ENCODE measurements at places on chromosomes 2 and 18. TPM values are rescaled to one million over a fixed set of nuclear protein-coding genes. Genes with fewer than 3 reads are reported as not detected.

GRCh38 chr18:63904694-63905093 is 3.1 kb upstream of the SERPINB10 start:
- H3K4me1 ChIP-seq = no peaks in the 10 kb centered on the region
- H3K4me3 ChIP-seq = no peak overlapping the region
- no peak overlapping the region for H3K27ac ChIP-seq
- no peaks in the 10 kb centered on the region for H3K36me3 ChIP-seq
- no peak for DNase-seq
- peaks cover 7% of the 10 kb centered on the region for H3K27me3 ChIP-seq

DNA sequence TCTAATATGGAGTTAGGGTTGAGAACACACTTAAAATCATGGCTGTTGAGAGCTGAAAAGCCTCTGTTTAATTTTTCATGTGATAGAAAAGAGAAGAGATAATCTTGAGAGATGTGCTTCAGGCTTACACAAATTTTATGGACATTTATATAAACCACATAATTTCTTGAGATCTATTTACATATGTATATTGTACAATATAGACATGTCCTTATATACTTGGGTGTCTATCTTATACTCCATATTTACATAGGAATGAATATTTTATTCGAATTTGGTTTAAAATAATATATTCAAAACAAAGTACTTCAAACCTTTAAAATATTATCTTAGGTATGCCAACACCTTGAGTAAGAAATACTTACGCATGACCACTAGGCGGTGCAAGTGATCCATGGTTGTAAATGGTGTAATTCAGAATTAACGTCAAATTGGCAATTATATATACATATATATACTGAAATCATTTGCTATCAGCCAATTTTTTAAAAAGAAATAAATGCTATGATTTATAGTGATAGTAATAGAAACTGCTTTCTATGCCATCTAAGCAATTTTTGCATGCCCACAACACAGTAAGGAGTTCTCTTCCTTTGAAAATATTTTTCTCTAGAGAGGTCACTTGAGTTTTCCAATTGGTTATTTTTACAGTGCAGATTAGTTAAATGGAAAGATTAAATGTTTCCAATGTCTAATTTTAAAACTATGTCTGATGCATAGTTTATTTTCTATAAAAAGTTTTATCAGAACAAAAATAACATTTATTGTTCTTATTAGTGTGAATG is 37.6 kb upstream of the SPAG16 start:
- DNase-seq = peak; percentile 43
- H3K4me3 ChIP-seq = no peak overlapping the region

GRCh38 chr2:43472527-43473194 is 123.2 kb downstream of the THADA start:
- H3K27me3 ChIP-seq = no peaks in the 10 kb centered on the region
- H3K4me3 ChIP-seq = no peak overlapping the region
- DNase-seq = no peak
- H3K36me3 ChIP-seq = peaks cover 67% of the 10 kb centered on the region
- H3K4me1 ChIP-seq = no peaks in the 10 kb centered on the region
- H3K27ac ChIP-seq = no peak overlapping the region

DNA sequence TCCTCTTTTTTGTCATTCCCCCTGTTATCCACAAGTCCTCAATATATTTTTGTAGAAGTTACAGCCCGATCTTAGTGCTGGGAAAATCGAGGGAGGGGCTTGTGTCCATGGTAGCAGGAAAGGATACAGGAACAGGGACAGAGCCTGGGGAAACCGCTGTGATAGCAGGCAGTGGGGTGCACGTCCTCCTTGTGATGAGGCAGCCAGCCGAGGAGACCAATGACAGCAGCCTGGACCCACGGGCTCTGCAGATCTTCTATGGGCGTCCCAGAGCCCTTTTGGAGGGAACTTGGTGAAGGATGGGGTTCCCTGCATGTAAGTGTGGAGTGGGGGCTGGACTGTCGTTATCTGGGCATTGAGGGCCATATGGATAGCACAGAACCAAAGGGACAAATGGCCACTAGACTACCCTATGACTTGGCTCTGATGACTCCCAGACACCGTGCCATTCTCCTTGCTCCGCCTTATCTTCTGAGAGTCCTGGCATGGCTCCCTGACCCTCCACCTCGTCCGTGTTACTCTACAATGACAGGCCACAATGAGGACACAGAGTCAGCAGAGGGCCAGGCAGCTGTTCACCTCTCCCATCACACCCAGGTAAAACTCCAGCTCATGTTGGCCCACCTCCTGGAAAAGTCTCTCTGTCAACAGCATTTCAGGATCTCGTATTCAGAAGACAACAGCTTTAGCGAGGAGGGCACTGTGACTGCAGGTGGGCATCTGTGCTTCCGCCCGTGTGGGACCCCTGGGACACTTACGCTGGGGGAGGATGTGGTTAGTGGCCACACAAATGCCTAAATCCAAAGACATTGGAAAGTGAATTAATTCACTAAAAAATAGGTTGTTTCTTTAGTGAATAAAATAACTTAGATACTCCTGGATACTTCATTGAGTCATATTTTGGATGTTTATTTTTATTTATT is 100.1 kb downstream of the VAPA start:
- H3K4me1 ChIP-seq = no peaks in the 10 kb centered on the region
- H3K36me3 ChIP-seq = no peaks in the 10 kb centered on the region

DNA sequence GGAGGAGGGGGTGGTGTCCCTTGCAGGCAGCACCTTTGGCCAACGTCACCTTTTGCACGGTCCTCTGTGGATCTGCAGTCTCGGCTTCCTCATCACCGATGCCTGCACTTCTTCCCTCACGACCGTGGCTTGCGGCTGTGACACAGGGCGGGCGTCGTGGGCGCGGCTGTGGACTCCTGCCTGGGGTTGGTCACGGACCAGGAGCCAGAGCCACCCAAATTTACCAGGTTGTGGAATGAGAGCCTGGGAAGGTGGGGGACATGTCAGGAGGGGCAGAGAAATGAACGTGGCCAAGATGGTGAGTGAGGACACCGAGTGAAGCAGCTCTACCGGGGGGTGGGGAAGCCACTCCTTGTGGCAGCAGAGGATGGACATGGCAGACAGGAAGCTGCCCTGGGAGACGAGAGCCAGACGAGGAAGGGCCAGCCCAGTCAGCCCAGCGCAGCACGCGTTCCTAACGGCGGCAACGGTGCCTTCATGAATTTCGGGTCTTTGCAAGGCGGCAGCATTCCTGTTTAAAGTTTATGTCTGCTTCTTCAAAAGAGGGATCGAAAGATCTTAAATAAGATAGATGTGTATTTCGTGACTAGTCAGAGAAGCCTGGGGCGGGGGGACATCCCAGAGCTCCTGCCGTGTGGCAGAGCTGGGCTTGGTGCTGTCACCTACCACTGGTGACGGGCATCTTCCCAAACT is 84.2 kb downstream of the LRRFIP1 start:
- H3K4me3 ChIP-seq = no peak overlapping the region
- no peak overlapping the region for H3K27ac ChIP-seq
- no peaks in the 10 kb centered on the region for H3K27me3 ChIP-seq
- no peak for DNase-seq
- peaks cover 51% of the 10 kb centered on the region for H3K36me3 ChIP-seq

DNA sequence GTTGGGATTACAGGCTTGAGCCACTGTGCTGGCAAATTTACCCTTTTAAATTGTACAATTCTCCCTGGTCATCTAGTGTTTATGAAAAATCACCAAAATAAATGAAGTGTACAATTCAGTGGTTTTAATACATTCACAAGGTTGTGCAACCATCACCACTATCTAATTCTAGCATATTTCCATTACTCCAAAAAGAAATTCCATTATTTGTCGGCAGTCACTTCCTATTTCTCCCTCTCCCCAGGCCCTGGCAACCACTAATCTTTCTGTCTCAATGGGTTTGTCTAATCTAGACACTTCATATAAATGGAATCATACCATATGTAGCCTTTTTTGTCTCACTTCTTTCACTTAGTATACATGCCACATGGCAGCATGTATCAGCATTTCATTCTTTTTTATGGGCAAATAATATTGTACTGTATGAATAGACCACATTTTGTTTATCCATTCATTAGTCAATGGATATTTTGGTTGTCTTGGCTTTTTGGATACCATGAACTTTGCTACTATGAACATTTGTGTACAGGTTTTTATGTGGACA is 12.6 kb upstream of the POLE4 start:
- H3K4me3 ChIP-seq = no peak overlapping the region
- no peaks in the 10 kb centered on the region for H3K36me3 ChIP-seq
- H3K27me3 ChIP-seq = no peaks in the 10 kb centered on the region
- no peak for DNase-seq
- no peaks in the 10 kb centered on the region for H3K4me1 ChIP-seq
- H3K27ac ChIP-seq = no peak overlapping the region

- H3K4me3 ChIP-seq = no peak overlapping the region
- peaks cover 11% of the 10 kb centered on the region for H3K27me3 ChIP-seq
- H3K27ac ChIP-seq = no peak overlapping the region
- no peaks in the 10 kb centered on the region for H3K36me3 ChIP-seq
Observed at GRCh38 chr2:173760553-173760952, 204.6 kb downstream of the SP3 start.

DNA sequence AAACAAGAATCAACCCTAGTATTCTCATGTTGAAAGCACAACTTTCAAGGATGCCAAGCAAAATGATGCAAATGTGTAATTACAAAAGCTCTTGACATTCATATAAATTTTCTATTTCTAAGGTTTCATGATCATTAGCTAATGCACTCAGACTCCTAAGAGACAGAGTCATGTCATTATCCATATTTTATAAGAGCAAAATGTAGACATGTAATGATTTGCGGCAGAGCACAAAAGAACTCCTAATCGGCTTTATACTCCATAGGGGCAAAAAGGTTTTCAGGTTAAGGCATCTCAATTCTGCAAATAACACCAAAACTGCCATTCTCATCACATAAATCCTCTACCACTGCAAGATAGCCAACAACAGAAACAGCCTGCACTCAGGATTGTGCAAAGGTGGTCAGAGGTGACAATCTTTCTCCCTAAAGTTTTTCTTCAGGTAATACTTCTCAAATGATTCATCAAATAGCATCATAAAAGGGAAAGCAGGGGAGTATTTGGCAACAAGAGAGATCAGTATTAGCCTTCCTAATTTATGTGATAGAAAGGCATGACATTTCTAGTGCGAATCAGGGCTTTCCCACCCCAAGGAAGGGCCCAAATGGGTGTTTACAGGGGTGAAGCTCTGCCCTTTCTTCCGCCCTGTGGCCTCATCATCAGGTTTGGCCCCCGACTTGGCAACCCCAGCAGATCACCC is 64.7 kb downstream of the STK39 start:
- H3K36me3 ChIP-seq = peaks cover 35% of the 10 kb centered on the region
- H3K27me3 ChIP-seq = no peaks in the 10 kb centered on the region
- no peak overlapping the region for H3K4me3 ChIP-seq
- DNase-seq = no peak
- H3K4me1 ChIP-seq = peaks cover 18% of the 10 kb centered on the region

DNA sequence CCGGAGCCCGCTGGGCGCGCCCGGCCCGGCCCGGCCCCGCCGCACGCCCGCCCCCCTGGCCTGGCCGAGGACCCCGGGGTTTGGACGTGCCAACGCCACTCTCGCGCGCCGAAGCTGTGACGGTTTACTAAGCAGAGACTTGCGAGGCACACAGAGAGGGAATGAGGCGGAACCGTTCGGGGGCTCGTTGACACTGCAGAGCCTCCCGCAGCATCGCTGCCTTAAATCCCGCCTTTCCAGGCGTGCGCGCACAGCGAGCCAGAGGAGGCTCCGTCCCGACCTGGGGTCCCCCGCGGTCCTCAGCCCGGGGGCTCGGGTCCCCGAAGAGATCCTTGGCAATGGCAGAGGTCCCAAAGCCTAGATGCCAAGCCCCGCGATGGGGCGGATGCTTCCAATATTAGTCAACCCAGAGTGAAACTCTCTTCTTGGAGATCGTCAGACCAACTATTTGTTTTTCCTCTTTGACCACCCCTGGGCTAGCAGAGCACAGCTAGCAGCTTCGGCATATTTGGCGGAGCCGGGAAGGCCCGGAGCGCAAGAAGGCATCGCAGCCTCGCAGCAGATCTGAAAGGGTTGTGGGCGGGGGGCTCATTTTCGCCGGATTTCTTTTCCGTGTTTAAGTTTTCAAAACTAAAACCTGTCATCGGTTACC is at the start of gene ZNF385B:
TSS of gene ZNF385B (minus strand) at position 197 of the 652 bp plus-strand sequence.
- DNase-seq = no peak
- H3K27me3 ChIP-seq = peaks cover 32% of the 10 kb centered on the region
- H3K4me3 ChIP-seq = no peak within 1 kb of the TSS
- peaks cover 4% of the 10 kb centered on the region for H3K4me1 ChIP-seq
- H3K36me3 ChIP-seq = no peaks in the 10 kb centered on the region

DNA sequence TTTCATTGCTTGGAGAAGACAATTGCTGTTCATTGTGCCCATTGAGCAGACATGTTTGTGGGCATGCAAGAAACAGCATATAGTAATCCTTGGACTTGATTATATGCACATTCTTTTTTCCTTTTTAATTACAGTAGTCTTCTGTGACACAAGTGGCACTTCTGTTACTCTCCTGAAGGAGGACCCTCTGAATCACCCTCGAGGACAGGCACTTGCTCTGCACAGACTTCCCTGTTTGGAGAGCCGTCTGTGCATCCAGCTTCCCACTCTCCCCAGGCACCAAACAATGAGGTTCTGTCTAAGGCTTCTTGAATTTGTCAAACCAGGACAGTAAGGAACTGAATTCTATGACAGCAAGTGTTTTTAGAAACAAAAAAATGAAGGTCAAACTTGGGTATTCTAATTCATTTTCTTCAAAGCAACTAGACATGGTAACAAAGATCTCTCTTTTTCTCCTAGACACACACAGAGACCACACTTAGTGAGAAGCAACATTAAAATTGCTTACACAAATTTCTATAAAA is 844.6 kb upstream of the ID2 start:
- H3K4me3 ChIP-seq = no peak overlapping the region
- H3K36me3 ChIP-seq = peaks cover 12% of the 10 kb centered on the region
- no peaks in the 10 kb centered on the region for H3K27me3 ChIP-seq
- no peak for DNase-seq
- no peak overlapping the region for H3K27ac ChIP-seq

GRCh38 chr2:105864262-105864661 is 119.5 kb downstream of the NCK2 start:
- peaks cover 2% of the 10 kb centered on the region for H3K36me3 ChIP-seq
- peak overlapping the region; percentile 33 for H3K4me3 ChIP-seq
- no peaks in the 10 kb centered on the region for H3K27me3 ChIP-seq
- H3K4me1 ChIP-seq = peaks cover 53% of the 10 kb centered on the region
- H3K27ac ChIP-seq = peak overlapping the region; percentile 94
- DNase-seq = no peak

GRCh38 chr18:24601585-24601984 is 141.1 kb downstream of the HRH4 start:
- no peak overlapping the region for H3K27ac ChIP-seq
- H3K4me1 ChIP-seq = no peaks in the 10 kb centered on the region
- no peak for DNase-seq

GRCh38 chr2:237408335-237409000 is 5.5 kb downstream of the COL6A3 start:
- no peaks in the 10 kb centered on the region for H3K36me3 ChIP-seq
- no peak overlapping the region for H3K27ac ChIP-seq
- H3K27me3 ChIP-seq = peaks cover 6% of the 10 kb centered on the region
- no peak for DNase-seq
- no peak overlapping the region for H3K4me3 ChIP-seq

GRCh38 chr2:177902395-177903163 is 170.0 kb downstream of the PDE11A start:
- DNase-seq = no peak
- no peak overlapping the region for H3K4me3 ChIP-seq

The L3MBTL4 gene
- not detected for polyA plus RNA-seq

The CFAP65 gene
- 0.23 TPM for polyA plus RNA-seq

The GBX2 gene
- polyA plus RNA-seq = not detected

The SYT4 gene
- not detected for polyA plus RNA-seq

Data from naive thymus-derived CD8-positive, alpha-beta T cell (primary cell).